ENCODE measurements at places on chromosomes 5 and 9.

- no peak for DNase-seq
These were observed 90.0 kb downstream of the ARRDC3 start for GRCh38 chr5:91293131-91293530.

GRCh38 chr5:94057217-94057616 lies 315.8 kb upstream of the POU5F2 start:
- no peak for DNase-seq

DNA sequence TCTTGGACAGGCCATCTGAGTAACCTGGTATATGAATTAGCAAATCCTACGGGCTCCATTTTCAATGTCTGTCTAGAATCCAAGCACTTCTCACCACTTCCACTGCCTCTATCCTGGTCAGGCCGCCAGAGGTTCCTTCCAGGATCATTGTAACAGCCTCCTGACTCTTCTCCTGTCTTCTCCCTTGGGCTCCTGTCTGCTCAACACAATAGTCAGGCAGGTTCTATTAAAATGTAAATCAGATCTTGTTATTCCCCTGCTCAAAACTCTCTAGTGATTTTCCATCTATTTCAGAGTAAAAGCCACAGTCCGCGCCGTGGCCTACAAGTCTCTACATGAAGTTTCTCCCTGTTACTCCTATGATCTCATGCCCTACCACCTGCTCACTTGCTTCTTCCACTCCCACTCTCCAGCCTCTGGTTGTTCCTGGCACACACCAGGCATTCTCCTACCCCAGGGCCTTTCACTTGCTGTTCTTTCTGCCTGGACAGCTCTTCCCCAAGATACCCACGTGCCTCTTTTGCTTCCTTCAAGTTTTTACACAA lies 21.7 kb downstream of the ZNF366 start:
- DNase-seq, result no peak

GRCh38 chr9:123716339-123716945 lies 213.5 kb downstream of the DENND1A start:
- DNase-seq, result no peak

DNA sequence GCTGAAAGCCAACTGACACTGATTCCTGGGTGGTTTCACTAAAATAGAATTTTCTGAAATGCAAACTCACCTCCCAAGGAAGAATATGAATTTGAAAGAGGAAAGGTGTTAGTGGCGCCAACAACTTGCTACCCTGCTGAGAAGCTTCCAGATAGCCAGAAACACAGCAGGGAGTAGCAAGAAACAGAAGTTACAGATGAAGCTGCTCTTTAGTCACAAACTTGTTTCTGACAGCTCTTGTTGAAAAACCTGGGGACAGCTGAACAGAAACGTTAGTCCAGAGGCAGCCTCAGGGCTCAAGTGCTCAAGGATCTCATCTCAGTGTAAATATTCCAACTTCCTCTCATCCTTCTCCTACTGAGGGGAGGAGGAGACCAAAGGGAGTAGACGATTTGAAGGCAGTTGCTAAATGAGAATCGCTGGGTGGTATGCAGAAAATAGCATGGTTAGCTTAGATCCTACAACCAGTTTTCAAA lies 184.1 kb downstream of the PDE4D start:
- no peak for DNase-seq

DNA sequence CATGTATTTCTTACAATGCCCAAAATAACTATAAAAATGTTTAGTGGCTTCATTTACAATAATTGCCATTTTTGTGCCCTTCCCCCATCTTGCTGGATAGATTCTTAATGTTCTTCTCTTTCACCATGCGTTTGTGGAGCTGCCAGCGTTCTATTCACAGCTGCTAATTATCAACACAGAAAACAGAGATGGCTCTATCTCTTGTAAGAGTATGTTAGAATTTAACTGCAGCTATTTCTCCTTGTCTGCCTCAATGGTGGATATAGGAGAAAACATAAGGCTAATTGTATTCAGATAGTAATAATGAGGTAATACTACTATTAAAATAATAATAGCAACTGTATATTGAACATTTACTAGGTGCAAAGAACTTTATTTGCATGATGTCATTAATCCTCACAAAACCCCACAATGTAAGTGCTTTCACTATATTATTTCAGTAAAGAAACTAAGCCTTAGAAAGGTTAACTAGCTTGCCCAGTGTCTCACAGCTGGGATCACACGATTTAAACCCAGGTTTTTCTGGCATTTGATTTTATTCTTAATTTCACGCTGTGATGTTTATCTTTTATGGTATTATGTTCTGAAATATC lies 50.1 kb downstream of the JAKMIP2 start:
- no peak for DNase-seq

DNA sequence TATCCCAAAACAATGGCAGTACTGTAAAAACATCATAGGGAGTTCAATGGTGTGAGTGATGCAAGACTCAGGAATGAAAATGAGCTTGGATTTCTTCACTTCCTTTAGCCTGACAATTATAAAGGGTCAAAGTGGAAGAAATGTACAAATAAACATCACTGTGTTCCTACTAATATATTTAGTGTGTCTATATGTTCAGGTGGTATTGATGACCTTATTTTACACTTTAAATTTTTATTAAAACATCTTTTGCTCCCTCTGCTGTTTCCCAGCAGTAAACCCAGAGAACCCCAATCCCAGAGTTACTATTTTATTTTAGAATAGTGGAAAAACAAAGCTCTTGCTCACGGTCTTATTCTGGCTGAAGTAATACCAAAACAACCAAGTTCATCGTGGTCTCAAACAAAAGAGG lies 2.0 kb downstream of the LOX start:
- no peak for DNase-seq

GRCh38 chr5:109690975-109691574 lies 1.3 kb downstream of the MAN2A1 start:
- DNase-seq, result peak; percentile 14

GRCh38 chr5:87924436-87924835 lies 344.2 kb downstream of the TMEM161B start:
- no peak for DNase-seq

- DNase-seq, result no peak
These were observed 33.9 kb upstream of the TRIO start for GRCh38 chr5:14109041-14109747.

DNA sequence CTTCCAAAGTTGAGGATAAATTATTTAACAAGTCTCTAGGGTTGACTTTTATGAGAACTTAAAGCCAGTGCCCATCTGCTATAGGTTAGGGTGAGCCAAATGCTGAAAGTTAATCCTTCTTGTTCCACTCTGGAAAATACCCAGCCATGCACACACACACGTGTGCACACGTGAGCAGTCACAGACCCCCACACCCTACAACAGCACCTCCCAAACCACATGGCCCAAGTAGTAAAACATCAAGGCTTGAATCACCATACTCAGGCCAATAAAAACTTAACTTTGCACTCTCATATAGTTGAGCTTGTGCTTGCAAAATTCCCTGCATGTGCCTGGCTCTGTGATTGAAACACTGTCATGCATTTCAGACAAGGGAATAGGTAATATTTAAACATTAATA lies 467.6 kb downstream of the ARHGEF28 start:
- no peak for DNase-seq

GRCh38 chr9:6876195-6876894 lies 118.6 kb downstream of the KDM4C start:
- no peak for DNase-seq

DNA sequence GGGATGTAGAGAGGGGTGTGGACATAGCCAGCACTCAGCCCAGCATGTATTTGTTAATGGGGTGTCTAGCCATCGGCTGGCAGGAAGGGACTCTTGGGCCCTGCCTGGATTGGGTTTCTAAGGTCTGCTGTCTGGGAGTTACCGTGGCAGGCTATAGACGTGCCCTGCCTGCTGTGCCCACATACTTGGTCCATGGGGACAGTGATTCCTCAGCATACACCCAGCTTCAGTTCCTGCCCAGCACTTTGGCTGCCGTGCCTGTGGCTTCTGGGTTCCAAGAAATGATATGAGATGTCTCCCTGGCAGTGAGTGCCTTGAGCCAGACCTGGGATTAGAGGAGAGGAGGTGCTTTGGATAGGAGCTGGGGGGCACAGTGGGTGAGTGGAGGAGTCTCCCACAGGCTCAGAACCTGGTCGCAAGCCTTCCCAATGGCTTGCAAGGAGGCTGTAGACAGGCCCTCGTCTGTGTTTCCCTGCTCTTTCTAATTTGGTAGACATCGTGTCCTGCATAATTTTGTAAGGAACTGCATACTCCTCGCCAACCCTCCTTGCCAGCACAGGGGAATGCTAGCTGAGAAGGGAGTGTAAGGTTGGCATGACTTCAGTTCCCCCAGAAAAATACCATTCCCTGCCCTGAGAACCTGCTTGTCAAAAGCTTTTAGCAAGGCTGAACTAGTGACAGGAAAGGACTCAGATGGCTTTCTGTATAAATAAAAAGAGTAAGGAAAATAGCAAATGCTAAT lies 287.9 kb downstream of the ZSWIM6 start:
- no peak for DNase-seq

GRCh38 chr9:30932226-30932625 lies 1452.2 kb upstream of the ACO1 start:
- no peak for DNase-seq

DNA sequence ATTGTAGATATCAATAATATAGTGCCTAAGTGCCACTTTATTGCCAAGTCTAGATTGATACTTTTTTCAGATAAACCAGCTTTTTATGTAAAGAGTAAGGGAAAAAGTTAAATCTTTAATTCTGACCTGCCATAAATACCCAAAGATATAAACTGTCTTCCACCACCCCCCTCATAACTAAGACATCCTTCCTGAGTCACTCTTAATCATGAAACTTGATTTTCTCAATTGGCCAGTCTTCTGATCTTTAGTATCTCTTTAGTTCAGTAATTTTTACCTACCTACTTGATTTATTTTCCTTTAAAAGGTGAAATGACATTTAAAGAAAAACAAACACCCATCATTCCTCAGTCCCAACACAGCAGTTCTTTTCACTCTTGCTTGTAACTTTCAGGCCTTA lies 21.8 kb downstream of the C5orf22 start:
- DNase-seq, result no peak

DNA sequence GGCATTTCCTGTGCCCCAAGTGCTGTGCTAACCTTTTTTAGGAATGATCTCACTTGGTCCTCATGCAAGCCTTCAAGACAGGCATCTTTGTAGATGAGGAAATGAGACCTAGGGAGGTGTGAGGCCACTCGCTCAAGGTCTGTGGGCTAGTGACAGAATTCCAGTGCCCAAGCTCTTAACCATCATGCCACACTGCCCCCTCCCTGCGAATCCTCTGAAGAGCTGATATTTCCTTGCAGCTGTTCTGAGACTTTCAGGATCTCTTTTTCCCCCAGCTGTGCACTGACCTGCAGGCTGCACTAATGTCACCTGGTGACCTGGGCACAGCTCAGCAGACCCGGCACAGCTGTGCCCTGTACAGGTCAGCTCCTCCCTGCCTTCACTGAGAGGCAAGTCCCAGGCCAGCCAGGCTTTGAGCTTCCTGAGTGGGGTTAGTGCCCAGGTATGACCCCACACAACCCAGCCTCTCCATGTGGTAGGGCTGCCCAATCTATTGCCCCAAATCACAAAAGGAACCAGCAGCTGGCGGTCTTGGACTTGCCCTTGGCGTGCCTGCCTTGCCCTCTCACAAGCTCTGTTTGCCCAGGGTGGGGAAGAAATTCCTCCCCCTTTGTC lies 32.7 kb downstream of the MORN5 start:
- no peak for DNase-seq

GRCh38 chr5:54844266-54844665 lies 141.1 kb downstream of the ESM1 start:
- no peak for DNase-seq

DNA sequence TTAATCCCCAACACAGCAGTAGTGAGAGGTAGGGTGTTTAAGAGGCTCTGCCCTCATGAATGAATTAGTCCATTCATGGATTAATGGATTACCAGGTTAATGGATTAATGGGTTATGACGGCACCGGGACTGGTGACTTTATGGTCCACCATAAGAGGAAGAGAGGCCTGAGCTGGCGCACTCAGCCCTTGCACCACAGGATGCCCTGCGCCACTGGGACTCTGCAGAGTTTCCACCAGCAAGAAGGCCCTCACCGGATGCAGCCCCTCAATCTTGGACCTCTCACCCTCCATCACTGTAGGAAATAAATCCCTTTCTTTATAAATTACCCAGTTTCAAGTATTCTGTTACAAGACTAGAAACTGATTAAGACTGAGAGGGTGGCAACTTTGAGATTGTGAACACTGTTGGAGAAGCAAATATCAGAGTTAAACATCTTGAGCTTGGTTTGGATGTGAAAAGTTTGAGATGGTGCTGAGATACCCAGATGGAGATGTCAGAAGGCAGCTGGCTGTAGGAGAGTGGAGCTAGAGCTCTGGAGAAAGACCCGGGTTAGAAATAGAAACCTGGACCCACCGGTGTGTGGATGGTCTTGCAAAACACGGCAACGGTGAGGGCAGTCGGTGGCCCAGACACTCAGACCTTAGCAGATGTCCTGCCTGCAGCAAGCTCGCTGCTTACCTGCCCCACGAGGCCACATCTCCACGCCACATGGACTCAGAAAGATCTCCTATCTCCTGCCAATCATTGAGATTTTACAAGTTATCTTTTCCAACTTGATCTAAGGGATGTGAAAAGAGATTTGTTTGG lies 98.8 kb downstream of the HSD17B3 start:
- no peak for DNase-seq

GRCh38 chr5:110257971-110258370 lies 468.5 kb downstream of the TMEM232 start:
- DNase-seq, result no peak

DNA sequence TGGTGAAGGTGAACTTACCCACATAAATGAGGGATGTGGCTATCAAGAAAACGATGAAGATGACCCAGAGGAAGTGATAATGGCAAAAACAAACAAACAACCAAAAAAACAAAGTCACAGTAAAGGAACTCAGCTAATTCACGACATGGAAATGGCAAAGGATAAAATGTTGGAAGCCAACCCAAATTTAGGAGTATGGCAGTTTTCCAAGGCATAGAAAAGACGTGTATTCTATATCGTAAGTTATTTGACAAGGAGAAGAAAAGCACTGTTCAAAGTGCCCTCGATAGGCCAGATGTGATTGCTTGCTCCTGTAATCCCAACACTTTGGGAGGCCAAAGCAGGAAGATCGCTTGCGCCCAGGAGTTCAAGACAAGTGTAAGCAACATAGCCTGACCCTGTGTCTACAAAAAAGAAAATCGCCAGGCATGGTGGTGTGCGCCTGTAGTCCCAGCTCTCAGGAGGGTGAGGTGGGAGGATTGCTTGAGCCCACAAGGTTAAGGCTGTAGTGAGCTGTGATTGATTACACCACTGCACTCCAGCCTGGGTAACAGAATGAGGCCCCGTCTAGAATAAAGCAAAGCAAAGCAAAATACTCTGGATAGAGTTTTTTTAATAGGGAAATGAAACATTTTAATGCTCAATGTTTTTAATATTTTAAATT lies 138.0 kb downstream of the SMARCA2 start:
- no peak for DNase-seq

DNA sequence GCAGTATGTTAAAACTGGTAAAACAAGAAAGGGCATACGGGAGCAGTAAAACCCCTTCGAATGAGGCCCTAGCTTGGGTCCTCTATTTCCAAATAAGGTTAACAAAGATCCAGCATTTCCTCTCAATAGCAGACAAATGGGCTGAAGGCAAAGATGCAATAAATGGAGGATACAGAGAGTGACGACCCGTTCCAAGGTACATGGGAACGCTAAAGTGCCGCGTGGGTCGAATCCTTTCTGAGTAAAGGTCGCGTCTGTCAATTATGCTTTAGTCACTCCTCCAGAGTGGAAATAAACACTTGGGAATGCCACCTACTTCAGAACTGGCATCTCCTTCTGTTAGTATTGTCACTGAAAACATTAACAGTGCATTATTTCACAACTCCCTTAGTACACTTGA lies 24.7 kb downstream of the ARL15 start:
- DNase-seq, result no peak

Measured in stimulated activated CD4-positive, alpha-beta T cell treated with anti-CD3 and anti-CD28 coated beads, Interleukin-15, amount 100 ng/mL, for 1 hour (primary cell).